ENCODE measurements at places on chromosomes 16 and 17.

DNA sequence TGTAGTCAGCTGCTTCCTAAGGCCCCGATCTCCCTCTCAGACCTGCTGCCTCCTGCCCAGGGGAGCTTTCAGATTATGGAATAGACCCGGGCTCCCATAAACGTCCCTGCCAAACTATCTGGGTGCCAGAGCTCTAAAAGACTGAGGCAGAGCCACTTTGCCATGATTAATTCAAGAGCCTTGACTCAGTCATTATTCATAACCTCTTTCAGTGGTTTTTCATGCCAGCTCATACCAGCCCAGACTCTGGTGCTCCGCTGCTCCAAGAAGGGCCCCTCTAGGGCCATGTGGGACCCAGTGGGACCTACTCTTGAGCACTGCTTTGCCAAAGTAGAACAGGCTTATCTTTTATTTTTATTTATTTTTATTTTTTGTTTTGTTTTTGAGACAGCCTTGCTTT is 23.9 kb downstream of the DNAI2 start:
- no peak for DNase-seq

DNA sequence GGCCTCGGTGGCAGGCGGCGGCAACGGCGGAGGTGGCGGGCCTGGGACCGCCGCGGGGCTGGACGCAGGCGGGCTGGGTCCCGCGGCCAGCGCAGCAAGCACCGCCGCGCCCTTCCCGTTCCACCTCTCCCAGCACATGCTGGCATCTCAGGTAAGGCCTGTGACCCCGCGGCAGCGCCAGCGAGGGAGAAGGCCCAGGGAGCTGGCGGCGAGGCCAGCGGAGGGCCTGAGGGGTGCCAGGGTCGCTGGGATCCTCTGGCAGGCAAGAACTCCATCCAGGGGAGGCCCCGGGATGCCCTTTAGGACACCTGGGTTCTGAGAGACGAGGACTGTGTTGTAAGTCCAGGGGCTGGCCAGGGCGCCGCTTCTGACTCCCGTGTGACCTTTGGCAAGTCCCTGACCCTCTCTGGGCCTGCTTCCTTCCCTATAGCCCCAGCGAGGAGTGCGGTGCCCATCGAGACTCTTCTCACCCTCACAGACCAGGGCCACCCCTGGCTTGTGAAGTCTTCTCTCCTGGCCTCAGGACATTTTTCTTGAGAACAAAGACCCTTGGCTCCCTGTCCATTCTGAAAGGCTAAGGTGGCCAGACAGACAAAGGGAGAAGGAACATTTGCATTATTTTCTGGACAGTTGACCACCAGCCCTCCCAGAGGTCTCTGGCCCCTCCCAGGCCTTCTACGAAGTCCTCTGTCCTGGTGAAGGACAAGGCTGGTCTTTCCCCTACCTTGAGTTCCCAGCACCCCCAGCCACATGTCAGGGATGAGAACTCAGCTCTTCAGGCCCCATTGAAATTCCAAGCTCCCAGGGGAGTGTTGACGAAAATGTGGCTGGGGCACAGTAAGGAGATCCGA is 6.3 kb downstream of the TBX2 start:
- DNase-seq = no peak

- no peak for DNase-seq
Observed at GRCh38 chr16:73011926-73012325, 36.0 kb downstream of the ZFHX3 start.

DNA sequence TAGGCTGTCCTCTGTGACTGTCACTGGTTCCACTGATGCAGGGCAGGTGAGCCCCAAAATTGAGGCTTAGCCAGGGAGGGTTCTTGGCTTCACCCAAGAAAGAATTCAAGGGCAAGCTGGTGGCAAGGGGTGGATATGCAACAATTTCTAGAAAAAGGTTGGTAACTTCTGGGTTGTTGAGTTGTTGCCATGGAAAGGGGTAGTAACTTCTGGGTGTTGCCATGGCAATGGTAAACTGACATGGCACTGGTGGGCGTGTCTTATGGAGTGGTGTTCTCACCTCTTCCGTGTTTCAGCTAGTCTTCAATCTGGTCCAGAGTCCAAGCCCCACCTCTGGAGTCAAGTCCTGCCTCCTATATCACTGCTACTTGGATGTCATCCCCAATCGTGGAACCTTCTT is 9.5 kb upstream of the GUCY2D start:
- no peak for DNase-seq

DNA sequence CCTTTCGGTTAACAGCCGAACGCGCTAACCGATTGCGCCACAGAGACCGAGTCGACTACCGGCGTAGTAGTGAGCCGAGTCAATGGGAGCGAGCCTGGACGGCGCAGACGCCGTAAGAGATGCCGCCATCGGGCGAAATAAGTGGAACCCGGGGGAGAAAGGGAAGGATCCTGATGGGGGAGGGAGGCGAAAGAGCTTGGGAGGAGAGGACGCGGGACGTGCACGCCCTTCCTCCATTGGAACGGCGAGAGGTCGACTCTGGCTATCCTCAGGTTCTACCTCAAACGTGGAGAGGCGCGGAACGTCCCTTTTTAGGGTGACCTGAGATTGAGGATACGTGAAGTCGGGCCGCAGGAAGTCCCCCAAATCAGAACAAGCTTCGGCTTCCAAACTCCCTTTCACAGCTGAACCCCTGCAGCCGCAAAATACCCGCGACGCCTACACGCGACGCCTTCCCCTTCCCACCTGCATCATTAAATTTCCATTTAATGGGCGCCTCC is 683 bp upstream of the PSMB3 start:
- peak; percentile 78 for DNase-seq

GRCh38 chr17:9702482-9702881 is 57.2 kb downstream of the USP43 start:
- no peak for DNase-seq

DNA sequence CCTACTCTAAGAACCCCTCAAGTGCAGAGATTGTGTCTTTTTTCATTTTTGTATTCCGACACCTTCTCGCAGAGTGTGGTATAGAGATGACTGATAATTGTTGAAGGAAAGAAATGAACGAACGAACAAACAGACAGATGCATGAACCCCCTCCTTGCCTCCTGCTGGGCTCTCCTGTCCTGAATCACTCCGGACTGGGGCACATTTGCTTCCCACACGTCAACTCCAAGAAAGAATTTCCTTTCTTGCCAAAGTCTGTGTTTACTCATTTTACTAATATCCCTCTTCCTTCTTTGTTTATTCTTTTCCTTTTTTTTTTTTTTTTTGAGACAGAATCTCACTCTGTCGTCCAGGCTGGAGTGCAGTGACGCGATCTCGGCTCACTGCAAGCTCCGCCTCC is 37.5 kb upstream of the BHLHA9 start:
- no peak for DNase-seq

Measured in activated T-cell treated with anti-CD3 and anti-CD28 coated beads for 4 hours (primary cell).